ENCODE measurements at places on chromosomes 3 and 15. TPM values are rescaled to one million over a fixed set of nuclear protein-coding genes. Genes with fewer than 3 reads are reported as not detected.

- no peak for DNase-seq
Observed at GRCh38 chr3:42730294-42730693, 27.7 kb upstream of the HHATL start.

GRCh38 chr15:89900849-89901248 is 7.1 kb upstream of the AP3S2 start:
- no peak for DNase-seq

DNA sequence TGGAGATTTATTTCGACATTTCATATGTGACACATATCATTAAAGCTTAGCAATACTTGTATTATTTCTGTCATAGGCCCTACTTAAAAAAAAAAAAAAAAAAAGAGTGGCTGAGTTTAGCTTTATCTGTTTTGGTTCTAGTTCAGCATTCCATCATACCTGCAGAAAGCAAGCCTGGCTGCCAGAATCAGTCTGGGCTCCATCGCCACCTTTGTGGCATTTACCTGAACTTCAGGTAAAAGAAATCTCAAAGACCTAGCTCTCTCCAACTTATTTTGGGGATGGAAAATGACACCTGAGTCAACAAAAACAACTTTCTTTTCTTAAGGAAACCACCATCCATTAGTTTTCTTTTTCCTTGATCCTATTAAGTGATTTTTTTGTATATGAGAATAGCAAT is 82.1 kb downstream of the NEK10 start:
- no peak for DNase-seq

DNA sequence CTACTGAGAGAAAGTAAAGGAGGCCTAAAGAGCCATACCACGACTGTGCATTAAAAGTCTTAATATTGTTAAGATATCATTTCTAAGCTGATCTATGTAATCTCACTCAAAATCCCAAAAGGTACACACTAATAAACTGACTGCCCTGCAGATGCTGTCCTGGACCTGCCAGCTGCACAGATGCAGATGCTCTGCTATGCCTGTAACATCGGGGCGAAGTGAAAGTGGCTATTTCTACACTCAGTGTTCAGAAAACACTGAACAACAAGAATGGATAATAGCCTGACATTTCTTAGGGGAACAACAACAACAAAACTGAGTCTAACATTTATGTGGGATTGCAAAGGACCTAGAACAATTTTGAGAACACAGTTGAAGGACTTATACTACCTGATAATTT is 31.9 kb downstream of the RAD18 start:
- DNase-seq = no peak

DNA sequence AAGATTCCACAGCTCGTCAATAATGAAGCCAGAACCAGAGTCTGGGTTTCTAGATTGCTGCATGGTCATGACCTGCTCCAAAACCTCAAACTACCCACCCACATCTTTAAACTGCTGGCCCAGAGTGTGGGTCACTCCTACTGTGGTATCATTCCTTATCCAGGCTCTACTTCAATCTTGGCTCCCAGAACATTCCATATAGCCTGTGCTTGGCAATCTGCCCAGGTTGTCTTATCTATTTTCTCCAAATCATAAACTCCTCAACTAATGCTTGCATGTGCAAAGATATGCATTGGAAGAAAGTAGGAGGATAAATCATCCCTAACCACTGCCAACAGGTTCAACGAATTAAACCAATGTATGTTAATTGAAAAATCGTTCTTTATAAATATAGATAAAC is 169.7 kb downstream of the ANXA2 start:
- DNase-seq = no peak

GRCh38 chr15:99615460-99615859 is 49.7 kb downstream of the MEF2A start:
- no peak for DNase-seq

The KBTBD12 gene
- total RNA-seq = not detected

The PLA2G4E gene
- total RNA-seq = not detected

All from activated CD8-positive, alpha-beta memory T cell treated with anti-CD3 and anti-CD28 coated beads, Interleukin-2, amount 10 ng/mL, durations not matched to agents 7 days and 5 days (primary cell).